ENCODE measurements at places on chromosomes 7 and 10. TPM values are rescaled to one million over a fixed set of nuclear protein-coding genes. Genes with fewer than 3 reads are reported as not detected.

DNA sequence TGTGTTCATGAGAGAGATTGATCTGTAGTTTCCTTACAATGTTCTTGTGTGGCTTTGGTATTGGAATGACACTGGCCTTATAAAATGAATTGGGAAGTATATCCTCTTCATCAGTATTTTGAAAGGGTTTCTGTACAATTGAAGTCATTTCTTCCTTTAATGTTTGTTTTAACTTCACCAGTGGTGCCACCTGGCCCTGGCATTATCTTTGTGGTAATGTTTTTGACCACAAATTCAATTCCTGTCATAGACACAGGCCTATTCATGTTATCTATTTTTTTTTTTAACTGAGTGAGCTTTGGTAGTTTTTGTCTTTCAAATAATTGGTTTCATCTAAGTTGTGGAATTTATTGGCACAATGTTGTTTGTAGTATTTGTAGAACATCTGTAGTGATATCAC lies 127.7 kb downstream of the CDK14 start:
- H3K27me3 ChIP-seq: no peaks in the 10 kb centered on the region
- H3K27ac ChIP-seq: no peak overlapping the region
- no peak overlapping the region for H3K4me3 ChIP-seq
- no peaks in the 10 kb centered on the region for H3K36me3 ChIP-seq

DNA sequence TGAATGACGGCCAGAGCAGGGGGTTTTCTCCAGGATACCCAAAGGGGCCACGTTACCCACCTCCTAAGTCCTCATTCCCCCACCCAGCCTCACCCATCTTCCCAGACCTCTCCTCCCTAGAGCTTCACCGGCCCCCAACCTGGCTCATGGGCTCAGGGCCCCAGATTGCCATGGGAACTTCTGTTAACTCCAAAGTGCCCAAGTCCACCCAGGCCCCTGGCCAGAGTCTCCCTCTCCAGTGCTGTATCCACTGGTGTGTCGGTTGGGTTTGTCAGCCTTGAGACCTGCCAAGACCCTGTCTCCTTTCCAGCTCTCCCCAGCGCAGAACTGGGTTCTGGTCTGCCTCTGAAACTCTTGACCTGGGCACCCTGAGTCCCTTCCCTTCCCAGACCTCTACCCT lies 37.1 kb upstream of the ZMIZ2 start:
- H3K4me3 ChIP-seq: no peak overlapping the region
- H3K27ac ChIP-seq: no peak overlapping the region
- peaks cover 5% of the 10 kb centered on the region for H3K4me1 ChIP-seq
- no peaks in the 10 kb centered on the region for H3K27me3 ChIP-seq

GRCh38 chr7:36686499-36686898 lies 37.8 kb downstream of the AOAH start:
- peak overlapping the region; percentile 41 for H3K4me3 ChIP-seq
- no peaks in the 10 kb centered on the region for H3K27me3 ChIP-seq
- peak; percentile 73 for DNase-seq

- no peaks in the 10 kb centered on the region for H3K4me1 ChIP-seq
- no peak overlapping the region for H3K4me3 ChIP-seq
- no peaks in the 10 kb centered on the region for H3K27me3 ChIP-seq
- H3K36me3 ChIP-seq: no peaks in the 10 kb centered on the region
- no peak overlapping the region for H3K27ac ChIP-seq
- DNase-seq: no peak
Observed at GRCh38 chr7:153954477-153954876, 97.7 kb upstream of the DPP6 start.

- peaks cover 2% of the 10 kb centered on the region for H3K4me1 ChIP-seq
- H3K27me3 ChIP-seq: no peaks in the 10 kb centered on the region
- H3K4me3 ChIP-seq: no peak overlapping the region
- H3K27ac ChIP-seq: no peak overlapping the region
- no peak for DNase-seq
Observed at GRCh38 chr7:17915168-17915567, 25.1 kb downstream of the SNX13 start.

DNA sequence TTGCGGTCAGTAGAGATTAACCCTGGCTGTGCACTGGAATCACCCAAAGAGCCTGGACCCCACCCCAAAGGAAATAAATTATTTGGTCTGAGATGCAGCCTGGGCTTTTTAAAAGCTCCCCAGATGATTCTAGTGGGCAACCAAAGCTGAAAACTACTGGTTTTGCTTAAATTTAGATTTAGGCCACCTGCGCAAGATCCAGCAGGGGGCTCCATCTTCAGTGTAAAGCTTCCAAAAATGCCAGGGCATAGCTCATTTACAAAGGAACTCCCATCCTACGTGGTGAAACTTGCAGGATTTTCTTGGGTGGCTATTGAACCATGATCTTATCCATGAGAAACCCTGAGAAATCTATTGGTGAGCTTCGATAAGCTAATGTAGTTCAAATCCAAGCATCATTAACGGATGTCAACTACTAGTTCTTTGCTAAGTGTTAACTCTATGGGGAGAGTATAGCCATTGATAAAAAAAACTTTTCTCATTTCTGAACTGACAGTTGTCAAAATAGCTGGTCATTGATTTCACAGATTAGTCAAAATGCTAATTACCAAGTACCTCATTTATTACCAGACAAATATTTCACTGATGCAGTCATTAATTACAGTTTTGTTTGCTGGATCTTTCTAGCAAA lies 315.3 kb downstream of the LHFPL3 start:
- no peak for DNase-seq
- H3K36me3 ChIP-seq: no peaks in the 10 kb centered on the region
- no peak overlapping the region for H3K4me3 ChIP-seq
- H3K27me3 ChIP-seq: peaks cover 3% of the 10 kb centered on the region
- H3K27ac ChIP-seq: no peak overlapping the region

Gene NKX1-2
- not detected for total RNA-seq

Gene ZP3
- total RNA-seq: 7.4 TPM

Gene DNTT
- not detected for total RNA-seq

Data from activated CD4-positive, alpha-beta T cell treated with anti-CD3 and anti-CD28 coated beads, Interleukin-2, amount 10 ng/mL, durations not matched to agents 24 days and 14 days (primary cell).